Stimulated activated CD4-positive, alpha-beta T cell treated with anti-CD3 and anti-CD28 coated beads, Interleukin-1b, Interleukin-23, amount 100 ng/mL, for 24 hours (primary cell): ENCODE measurements at places on chromosomes 11 and 22.

DNA sequence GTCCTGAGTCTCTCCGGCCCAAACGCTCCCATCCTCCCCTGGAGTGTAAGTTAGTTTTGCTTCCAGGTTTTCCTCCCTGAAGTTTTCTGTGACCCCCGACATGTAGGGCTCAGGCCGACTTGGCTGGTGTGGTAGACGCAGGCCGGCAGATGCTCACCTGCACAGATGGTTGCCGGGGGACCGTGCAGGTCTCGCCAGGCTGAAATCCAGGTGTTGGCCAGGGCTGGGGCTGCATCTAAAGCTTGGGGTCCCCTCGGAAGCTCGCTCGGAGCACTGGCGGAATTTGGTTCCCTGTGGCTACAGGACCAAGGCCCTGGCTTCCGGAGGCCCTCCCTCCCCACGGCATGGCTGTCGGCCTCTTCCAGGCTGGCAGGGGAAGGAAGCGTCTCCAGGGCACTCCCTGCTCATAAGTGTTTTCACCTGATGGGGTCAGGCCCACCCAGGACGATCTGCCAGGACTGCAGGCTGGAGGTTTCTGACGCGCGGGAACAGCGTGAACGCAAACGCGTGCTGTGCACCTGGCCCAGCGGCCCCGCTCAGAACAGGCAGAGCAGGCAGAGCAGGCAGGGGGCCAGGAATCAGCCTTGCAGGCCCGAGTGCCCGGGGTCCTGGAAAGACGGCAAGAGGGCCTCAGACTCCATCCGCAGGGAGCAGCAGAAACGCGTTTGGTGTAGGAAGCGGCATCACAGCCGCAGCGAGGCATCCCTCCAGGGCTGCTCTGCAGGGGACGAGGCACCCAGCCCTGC, 258.2 kb downstream of the BRD1 start:
- DNase-seq = no peak

GRCh38 chr11:130470832-130471706, 22.6 kb downstream of the ADAMTS15 start:
- no peak for DNase-seq

GRCh38 chr11:10374386-10374785, 69.5 kb downstream of the ADM start:
- no peak for DNase-seq

- DNase-seq = no peak
Observed at GRCh38 chr22:30181459-30182349, 64.9 kb downstream of the LIF start.

DNA sequence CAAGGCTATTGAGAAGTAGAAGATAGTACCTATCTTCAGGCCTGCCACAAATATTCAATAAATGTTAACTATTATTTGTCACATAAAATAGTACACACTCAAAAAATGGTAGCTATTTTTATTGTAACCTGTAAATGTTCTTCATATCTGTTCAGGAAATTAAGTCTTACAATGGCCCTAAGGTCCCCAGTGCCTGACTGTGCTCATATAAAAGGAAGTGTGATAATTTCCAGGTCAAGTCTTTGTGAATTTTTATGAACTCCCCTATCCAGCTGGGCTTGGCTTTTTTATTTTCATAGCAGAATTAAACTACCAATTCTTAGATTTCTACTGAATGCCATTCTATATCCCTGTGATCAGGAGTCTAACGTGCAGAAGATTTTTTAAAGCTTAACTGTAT, 284.2 kb upstream of the PITPNB start:
- DNase-seq = no peak

DNA sequence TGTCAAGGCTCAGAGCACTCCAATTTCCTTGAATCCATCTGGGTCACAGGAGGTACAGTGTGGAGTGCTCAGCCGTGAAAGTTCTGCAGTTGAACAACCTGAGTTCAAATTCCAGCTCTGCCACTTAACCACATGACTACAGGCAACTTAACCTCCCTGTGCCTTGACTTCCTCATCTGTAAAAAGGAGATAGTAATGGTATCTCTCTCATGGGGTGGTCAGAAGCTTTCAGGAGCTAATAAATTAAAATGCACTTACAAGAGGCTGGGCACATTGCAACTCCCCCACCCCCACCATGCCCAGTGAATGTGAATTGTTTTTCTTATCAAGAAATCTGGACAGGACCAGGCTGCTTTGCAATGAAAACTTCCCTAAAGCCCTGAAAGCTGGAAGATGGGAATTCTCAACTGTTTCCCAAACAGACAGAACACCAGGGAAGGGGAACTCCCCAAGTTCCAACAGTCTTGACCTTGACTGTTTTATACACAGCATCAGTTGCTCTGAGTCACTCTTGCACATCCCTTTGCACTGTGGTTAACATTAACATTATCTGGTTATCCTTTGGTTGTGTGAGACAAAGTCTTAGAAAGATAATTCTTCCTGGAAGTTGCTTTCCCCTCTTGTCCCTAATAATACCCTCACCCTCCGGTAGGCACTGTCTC, 137.0 kb downstream of the SLC1A2 start:
- DNase-seq = no peak

GRCh38 chr11:69011624-69012091, 1.4 kb downstream of the MRGPRF start:
- no peak for DNase-seq

DNA sequence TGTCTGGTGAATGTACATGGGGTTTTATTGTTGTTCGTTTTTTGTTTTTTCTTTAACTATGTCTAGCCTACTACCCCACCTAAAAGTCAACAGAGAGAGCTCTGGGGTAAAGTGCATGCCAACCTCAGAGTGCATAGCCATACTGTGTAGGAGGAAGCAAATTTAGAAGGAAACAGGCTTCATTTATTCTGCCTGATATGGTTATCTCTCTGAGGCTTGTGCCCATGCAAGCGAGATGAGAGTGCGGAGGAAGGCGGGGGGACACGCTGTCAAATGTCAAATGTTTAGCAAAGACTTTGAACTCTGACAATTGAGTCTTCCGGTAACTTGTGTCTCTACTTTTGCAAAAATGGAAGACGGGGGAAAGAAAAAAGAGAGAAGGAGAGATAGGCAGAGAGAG, 295.5 kb downstream of the ETS1 start:
- no peak for DNase-seq

DNA sequence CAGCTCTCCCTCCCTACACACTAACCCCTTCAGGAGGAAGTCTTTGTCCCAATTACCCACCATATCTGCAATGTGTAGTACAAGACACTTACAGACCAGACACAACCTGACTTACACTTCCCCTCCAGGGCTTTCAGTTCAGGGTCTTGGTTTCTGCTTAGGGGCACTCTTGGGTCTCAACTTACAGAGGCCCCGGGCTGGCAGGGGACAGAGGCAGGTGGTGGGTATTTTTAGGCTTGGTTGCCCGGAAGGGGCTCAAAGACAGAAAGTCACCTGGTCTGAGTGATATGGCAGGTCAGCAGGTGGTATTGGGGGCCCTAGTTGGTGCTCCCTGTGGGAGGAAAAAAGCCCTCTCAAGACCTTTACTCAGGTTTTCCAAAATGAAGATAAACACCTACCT, 3.4 kb upstream of the TMEM184B start:
- DNase-seq = no peak

DNA sequence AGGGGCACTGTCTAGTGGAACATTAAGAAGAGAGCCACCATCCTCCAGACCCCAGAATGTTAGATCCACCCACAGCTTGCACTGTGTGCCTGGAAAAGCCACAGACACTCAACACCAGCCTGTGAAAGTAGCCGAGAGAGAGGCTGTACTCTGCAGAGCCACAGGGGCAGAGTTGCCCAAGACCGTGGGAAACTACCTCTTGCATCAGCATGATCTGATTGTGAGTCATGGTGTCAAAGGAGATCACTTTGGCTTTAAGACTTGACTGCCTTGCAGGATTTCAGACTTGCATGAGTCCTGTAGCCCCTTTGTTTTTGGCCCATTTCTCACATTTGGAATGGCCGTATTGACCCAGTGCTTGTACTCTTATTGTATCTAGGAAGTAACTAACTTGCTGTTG, 115.9 kb upstream of the CCDC179 start:
- DNase-seq = no peak

DNA sequence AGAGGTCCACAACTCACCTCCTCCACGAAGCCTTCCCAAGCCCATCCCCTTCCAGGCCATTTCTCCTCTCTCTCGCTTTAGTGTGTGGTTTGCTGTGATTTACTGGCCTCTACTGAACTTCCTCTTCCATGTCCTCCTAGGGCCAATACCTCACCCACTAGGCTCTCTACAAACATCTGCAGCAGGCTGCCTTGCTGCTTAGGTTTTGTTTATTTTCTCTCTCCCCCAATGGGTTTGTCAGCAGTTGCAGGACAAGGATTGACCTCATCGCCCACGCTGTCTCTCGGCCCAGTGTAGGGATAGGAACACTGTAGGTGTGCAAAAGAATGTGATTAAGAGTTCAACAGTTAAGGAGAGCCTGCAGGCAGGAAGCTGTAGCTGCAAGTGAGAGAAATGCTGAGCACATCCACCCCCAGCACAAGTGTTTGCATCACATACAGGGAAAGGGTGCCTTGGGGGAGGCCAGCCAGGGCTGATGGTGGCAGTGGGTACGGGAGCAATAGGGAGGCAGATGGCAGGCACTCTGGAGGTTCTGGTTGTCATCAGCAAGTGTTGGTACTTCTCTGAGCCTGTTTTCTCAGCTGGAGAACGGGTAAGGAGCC, 1.4 kb downstream of the PC start:
- no peak for DNase-seq

DNA sequence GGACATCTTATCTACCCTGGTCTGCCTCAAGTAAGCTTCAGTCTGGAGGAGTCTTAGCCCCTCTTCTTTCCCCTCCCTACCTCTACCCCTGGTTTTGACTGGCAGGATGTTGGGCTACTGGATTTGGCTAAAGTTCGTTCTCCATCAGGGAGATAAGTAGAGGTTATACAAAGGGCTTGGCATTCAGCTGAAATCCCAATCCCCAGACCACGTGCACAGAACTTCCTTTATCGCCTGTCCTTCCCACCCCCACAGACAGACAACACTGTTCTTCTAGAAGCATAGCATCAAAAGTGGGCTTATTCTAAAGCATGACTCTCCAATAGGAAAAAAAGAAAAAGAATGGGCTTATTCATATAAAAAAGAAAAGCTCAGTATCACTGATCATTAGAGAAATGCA, 7.8 kb downstream of the PRG3 start:
- DNase-seq = no peak

DNA sequence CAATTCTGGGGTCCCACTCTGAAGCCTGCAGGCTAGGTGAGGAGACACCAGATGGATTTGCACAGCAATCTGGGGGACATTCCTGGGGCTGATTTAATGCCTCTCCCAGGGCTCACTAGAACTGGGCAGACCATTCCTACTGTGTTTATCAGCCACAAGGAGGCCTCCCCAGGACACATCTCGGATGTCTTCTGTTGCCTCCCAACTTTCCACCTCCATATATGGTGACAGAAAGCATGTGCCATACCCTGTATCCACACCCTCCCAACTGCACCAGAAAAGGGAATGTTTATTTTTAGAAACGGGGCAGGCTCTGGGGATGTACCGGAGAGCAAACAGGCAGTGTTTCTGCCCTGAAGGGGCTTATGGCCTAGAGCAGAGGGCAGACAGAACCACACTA, 181.8 kb downstream of the CSNK2A3 start:
- no peak for DNase-seq

DNA sequence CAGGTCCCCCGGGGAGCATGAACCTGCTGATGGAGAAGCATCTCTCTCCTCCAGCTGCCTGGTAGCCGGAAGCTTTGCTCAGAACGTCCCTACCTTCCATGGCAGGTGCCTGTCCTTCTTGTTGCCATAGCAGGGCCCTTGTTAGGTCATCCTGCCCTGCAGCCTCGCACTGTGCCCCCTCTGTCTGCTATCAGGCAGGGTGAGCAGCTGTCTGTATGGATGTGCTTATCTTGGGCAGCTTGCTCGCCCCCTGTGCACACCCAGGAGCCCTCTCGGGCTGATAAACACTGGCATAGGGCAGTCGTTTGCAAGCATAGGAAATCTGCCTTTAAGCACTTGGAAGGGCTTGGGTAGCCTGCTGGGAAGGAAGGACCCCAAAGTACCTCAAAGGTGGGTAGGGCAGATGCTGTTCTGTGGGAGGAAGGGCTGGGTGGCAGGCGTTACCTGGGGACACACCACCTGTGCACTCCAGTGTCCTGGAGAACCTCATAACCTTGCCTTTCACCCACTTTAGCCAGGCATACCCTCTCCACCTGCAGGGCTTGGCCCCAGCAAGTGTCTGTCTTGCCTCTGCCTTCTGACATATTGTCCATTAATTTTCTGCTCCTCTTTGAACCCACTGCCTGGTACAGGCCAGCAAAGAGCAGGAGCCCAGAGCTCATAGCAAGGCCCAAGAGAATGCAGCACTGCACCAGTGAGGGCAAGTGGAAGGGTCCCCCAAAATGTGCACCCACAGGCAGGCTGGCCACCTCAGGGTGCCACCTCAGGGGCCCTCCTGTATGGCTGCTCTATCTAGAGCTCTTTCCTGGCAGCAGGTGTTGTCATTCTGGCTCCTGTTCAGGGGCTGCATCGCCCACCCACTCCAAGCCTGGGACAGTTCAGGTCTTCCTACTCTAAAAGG, 8.0 kb upstream of the COMT start:
- no peak for DNase-seq

DNA sequence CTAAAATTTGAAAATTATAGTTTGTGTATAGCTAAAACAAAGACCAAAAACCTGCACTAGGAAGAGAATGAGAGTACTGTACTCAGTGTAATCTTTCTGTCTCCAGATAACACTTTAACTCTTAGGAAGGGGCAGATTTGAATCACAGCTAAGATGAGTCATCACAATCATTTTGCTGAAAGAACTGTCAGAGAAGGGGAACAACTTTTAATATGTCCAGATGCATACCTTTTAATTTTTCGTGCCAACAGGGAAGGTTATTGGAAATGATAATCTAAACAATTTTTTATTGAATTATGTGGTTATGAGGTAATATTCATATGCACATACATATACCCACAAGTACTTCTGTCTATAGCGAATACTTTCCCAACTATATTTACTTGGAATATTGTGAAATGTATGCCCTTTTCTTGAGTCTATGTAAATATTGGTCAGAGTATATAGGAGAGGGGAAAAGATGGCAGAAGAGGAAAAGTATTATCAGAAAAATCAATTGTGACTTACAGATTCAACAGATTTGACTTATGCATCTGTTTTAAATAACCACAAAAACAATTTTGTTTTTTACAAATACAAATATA, 51.1 kb upstream of the MUC15 start:
- no peak for DNase-seq

GRCh38 chr11:40393511-40393910, 1065.9 kb downstream of the LRRC4C start:
- no peak for DNase-seq

GRCh38 chr22:39765661-39766060, 127.9 kb downstream of the ENTHD1 start:
- DNase-seq = no peak

GRCh38 chr11:107123022-107123421, 104.7 kb upstream of the GUCY1A2 start:
- DNase-seq = no peak

- DNase-seq = no peak
Observed at GRCh38 chr11:120208777-120209176, 2.1 kb upstream of the OAF start.

- DNase-seq = no peak
Observed at GRCh38 chr11:106121570-106122320, 44.3 kb downstream of the AASDHPPT start.

- DNase-seq = no peak
Observed at GRCh38 chr11:119342362-119343130, 1.9 kb upstream of the C1QTNF5 start.
